ENCODE measurements at places on chromosomes 5 and 9.

DNA sequence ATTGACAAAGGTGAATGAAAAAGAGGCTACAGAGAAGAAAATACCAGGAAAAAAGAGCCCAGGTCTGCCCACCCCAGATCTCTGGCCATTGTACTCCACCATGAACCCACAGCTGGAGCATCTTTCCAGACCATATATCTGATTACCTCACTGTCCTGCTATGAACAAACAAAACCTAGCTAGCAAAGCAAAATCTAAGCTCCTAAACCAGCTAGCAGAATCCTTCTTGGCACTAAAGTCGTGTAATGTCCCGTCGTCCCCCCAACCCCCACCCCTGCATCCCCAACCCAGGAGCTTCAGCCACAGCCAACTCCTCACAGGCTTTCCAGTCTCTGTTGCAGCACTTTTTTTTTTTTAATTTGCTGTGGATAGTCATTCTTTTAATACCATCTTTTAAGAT lies 2.5 kb downstream of the C1QTNF3 start:
- DNase-seq, result no peak

DNA sequence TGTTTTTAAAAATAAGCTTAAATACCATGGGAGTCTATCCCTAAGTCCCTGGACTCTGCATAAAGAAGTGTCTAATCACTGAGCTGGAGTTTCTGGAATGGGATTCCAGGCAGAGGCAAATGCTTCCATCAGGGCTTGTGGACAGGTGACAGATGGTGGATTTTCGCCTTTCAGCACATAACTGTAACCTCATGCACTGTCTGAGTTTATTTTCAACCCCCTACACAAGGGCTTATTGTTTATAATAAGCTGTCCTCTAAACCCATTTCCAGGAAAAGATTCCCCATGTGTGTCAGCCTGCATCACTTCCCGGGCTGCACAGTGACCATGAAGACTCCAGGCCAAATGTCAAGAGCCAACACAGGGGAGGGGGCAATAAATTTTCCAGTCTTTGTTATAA lies 264.0 kb downstream of the PIK3R1 start:
- DNase-seq, result no peak

GRCh38 chr9:111178331-111179055 lies 140.2 kb upstream of the LPAR1 start:
- DNase-seq, result no peak

DNA sequence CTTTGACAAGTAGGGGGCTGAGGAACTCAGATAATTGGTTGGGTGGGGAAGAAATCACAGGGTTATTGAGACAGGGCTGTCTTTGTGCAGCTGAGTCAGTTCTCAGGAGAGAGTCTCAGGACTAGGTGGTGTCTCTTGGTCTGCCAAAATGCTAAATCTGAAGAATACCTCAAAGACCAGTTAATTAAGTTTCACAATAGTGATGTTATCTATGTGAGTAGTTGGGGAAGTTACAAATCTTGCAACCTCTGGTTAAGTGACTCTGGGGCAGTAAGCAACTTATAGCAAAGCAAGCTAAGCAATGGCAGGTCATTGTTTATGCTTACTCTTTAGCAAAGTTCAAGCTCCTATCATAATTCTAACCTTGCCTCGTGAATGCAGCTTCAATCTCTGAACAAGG lies 53.6 kb downstream of the GIN1 start:
- peak; percentile 2 for DNase-seq

- DNase-seq, result peak; percentile 76
Measured at GRCh38 chr5:133868946-133869518, 99.4 kb downstream of the C5orf15 start.

GRCh38 chr9:95268681-95269080 lies 48.8 kb downstream of the FANCC start:
- DNase-seq, result peak; percentile 20

Measured in activated CD4-positive, alpha-beta T cell treated with anti-CD3 and anti-CD28 coated beads, Interleukin-10, Interleukin-2, amounts not matched to agents 100 ng/mL and 50 ng/mL, durations not matched to agents 16 hours and 8 hours (primary cell).